ENCODE measurements at places on chromosomes 3 and 15.

DNA sequence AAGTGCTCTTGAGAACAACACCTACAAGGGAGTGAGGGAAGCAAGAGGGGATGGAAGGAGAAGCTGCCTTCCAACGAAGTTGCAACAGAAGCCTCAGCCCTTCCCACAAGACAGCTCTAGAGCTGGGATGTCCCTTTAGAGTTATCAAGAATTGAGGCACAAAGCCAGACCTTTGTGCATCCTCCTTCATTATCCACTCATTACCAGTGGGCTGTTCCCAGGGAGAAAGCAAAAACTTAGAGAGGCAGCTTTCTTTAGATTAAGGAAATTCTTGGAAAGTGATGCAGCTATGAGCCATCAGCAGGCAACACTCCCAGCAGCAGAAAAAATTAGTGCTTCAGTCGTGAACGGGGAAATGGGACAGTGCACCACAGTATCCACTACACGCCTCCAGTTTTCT lies 10.6 kb upstream of the CD96 start:
- DNase-seq: no peak

- DNase-seq: no peak
Measured at GRCh38 chr3:196994056-196994455, 25.4 kb upstream of the PIGZ start.

GRCh38 chr3:157830556-157831236 lies 275.5 kb downstream of the SHOX2 start:
- no peak for DNase-seq

- DNase-seq: no peak
Measured at GRCh38 chr3:124942613-124943012, 8.1 kb upstream of the MUC13 start.

GRCh38 chr3:150303768-150304167 lies 104.3 kb upstream of the TSC22D2 start:
- no peak for DNase-seq

GRCh38 chr3:165983284-165983683 lies 146.1 kb upstream of the BCHE start:
- no peak for DNase-seq

DNA sequence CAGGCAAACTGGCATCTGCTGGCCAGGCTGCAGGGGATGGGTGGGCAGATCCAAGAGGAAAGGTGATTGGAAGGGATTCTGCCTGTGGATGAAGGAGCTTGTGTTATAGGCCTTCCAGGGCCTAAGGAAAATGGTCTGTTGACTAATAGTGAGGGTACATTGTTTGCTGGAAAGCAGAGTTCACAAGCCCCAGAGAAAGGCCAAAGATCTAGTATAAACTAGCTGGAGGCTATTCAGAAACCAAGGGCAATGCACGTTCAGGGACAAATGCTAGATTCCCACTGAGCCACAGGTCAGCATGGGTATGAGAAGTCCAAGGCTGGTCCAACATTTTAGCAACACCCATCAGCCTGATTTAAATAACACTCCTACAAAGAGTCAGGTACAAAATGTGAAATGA lies 74.7 kb downstream of the FBN1 start:
- DNase-seq: no peak

- no peak for DNase-seq
Measured at GRCh38 chr3:191549357-191549756, 88.4 kb downstream of the PYDC2 start.

DNA sequence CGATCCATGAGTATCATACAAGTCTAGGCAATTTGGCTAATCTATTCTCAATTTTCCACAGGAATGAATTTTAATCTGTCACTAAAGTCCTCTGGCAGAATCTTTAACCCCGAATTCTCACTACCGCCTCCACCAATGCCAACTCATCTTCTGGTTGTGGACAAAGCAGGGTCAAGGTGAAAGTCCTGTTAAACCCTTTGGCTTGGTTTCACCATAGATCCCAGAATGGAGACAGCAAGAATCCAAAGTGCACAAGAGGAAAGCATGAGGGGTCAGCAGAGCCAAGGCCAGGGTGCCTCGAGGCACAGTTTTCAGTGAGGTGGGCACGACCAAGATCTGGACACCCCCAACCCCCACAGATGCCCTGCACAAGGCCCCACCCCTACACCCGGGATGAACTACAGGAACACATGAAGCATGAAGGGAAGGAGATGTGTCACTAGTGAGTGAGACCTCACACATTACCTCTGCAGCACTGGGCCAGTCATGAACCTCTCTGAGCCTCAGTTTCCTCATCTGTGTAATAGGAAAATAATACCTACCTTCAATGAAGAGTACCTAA lies 466.2 kb downstream of the EPHB1 start:
- DNase-seq: no peak

- no peak for DNase-seq
Measured at GRCh38 chr15:38271895-38272294, 19.3 kb downstream of the SPRED1 start.

DNA sequence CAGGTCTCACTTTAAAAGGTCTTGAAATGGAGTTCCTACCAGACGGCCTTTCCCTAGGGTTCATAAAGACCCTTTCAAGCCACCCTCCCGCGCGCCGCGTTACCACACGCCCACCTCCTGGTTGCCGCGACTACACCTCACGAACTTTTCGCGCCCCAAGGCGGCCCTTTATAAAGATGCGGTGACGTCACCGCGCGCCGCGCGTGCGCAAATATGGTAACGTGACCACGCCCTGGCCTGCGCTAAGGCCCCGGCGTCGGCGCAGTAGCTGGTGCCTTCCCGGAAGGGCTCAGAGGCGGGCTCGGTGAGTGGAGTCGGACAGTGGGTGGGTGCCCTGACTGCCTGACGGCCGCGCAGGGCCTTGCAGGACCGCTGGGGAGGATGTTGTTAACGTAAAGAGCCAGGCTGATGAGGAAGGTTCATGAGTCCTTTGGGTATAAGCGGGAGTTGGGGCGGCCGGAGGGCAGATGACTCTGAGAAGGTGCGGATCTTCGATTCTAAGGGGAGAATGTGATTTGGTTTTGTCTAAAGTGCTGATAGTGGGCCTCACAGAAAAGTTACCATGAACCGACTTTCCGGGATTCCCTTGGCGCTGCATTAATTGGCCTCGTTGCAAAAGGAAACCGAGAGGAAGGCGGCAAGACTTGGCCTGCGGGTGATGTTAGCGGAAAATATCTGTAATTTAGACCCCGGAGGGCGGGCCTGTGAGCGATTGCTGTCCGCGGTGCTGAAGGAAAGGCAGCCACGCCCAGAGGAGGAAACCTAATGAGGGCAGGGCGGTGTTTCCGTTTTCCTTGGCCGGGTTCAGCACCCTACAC lies 54.4 kb downstream of the FEZF2 start:
- DNase-seq: peak; percentile 59

DNA sequence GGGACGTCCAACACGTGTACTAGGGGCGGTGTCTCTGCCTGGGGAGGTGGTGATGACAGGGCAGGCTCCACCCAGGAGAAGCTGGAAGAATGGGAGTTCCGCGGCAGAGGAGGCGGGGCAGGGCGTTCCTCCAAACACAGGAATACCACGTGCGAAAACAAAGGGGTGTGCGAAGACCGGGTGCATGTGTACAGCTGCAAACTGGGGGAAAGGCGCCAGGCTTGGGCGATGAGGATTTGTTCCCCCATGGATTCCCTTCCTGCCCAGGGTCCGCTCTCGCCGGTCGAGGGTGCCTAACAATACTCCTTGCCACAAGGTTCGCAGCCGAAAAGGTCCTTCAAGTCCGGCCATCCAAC lies 500 bp upstream of the ZSCAN2 start:
- no peak for DNase-seq

DNA sequence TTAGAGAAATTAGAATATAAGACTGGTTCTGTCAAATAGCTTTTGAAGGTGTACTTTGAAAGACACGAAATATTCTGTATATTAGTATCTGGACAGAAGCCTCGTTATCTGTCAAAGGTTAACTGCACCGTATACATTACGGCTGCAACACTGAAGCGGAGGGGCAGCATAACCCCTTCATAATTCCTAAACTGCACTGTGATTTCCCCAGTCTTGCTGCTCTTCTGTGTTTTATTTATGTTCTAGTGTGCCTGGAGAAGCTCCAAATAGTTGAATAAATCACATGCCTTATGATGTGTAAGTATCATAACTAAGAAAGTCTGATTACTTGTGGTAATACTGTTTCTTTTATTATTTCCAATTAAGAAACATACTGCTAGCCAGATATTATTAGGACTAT lies 285.7 kb upstream of the ROBO2 start:
- no peak for DNase-seq

- no peak for DNase-seq
Measured at GRCh38 chr3:8743911-8744310, 10.3 kb downstream of the CAV3 start.

DNA sequence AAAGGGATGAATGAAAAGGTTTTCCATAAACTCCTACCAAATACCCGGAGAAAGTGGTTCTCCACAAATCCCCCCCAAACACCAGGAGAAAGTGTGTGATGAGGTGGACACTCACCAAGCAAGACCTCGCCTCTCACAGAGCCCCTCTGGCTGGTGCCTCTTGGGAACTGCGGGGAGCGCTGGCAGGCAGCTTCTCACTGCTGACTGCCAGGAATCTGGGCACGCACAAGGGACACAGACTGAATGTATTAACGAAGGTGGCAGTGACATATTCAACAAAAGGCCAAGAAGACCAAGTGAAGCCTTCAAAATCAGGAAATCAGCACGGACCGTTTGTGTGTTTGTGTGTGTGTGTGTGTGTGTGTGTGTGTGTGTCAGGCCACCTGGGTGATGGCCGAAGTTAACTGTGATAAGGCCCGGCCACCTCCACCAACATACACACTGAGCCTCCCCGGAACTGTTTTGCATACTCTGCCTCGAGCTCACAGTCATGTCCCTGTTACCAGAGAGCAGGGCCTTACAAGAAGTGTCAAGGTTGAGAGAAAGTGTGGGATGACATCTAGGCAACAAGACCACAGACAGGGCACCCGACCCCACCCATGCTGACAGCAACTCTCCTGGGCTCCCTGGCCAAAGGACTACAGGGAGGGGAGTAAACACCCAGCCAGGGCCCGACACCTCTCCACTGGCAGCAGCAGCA lies 18.0 kb downstream of the ATP10A start:
- DNase-seq: no peak

GRCh38 chr3:45225465-45226205 lies 452 bp downstream of the TMEM158 start:
- no peak for DNase-seq

DNA sequence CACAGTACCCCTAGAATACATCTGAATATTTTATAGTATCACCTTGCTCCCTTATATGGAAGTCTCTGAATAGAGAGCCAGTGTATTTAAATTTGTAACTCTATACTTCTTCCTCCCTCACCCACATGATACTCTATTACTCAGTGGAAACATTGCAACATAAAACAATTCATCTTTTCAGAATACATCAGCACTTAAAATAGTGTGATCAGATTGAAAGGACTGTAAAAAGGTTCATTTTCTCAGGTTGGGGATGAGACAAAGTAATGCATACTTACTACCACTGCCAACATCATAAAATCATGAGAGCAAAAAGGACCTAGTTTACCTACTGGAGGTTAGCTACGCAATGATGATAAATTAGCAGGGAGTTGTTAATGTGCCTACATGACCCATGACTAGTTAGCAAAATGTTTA lies 13.8 kb upstream of the THRB start:
- DNase-seq: no peak

- no peak for DNase-seq
Measured at GRCh38 chr3:7271631-7272030, 410.7 kb downstream of the GRM7 start.

DNA sequence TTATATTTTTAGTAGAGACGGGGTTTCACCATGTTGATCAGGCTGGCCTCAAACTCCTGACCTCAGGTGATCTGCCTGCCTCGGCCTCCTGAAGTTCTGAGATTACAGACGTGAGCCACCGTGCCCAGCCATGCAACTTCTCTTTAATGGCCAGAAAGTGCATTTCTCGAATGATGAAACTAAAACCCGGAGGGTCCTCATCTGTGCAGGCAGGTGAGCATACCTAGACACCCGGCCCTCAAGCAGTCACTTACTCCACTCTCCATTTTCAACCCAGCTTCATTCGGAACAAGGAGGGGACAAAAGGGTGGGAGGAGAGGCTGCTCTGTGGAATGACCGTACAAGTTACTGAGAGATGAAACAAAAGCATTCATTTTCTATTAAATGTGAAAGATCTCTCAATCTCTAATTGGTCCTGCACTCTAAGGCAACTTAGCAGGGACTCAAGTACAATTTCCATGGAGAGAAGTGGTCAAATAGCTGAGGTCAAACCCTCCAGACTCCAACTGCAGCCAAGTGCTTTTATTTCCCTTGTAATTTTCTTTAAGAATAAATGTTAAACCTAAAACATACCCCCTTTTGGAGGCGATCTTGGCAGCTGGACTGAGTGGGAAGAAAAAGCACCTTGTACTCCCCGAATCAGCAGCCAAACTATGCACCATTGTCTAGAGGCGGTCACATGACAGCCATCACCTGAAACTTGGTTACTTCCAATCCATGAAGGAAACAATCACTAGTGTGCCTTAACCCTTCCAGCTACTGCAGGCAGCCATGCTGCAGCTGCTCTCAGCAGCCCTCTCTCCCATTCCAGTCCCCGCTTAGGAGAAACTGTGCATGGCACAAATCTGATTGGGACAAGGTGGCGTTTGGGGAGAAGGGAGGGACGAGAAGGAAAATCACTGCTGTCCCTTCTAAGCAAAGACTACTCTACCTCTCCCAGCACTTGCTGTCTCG lies 62.2 kb downstream of the VGLL4 start:
- no peak for DNase-seq

GRCh38 chr3:197730200-197730599 lies 6.5 kb downstream of the RUBCN start:
- DNase-seq: no peak

- DNase-seq: no peak
Measured at GRCh38 chr3:171396048-171396447, 64.2 kb downstream of the TNIK start.

DNA sequence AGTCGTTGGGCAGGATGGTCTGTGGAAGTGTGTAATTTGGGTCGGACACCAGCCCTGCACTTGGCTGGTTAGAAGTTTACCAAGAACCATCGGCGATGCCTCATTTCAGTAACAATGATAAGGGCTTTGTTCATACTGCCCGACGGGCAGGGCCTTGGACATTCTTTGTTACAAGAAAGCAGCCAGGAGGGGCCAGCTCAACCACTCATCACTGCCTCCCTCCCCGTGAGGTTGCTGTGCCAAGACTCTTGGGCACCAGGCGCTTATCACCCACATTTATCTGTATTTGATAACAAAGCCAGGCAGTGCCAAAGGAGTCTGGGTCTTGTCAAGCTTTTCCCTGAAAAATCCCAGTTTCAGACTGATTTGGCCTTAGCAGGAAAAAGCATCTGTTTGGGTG lies 235.0 kb downstream of the ADAMTS17 start:
- no peak for DNase-seq

DNA sequence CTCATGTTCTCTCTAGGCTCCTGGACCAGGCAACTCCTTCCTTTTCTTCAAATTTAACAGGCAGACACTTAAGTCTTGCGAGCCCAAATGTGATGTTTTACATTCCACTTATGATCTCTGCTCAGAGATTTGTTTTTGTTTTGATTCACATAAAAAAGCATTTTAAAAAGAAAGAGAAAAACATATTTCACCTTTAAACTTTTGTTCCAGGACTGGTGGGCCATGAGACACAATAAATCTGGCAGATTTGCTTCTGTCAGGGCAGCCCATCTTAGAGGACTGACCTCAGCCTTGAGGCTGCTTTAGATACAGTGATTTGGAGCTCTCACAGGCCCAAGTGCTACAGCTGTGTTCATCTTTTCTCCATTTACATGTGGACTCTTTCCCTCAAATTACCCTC lies 52.0 kb downstream of the CMSS1 start:
- DNase-seq: no peak

- no peak for DNase-seq
Measured at GRCh38 chr3:12380461-12380860, 91.6 kb downstream of the PPARG start.

GRCh38 chr15:78906316-78906620 lies 33.6 kb downstream of the MORF4L1 start:
- DNase-seq: no peak

- no peak for DNase-seq
Measured at GRCh38 chr15:61421938-61422337, 192.8 kb upstream of the RORA start.

All from substantia nigra (tissue), 51 donors.